ENCODE measurements at places on chromosomes 2 and 18.
A peak's percentile ranks its signal among the peaks of the same experiment; 100 is the strongest.

- no peak for DNase-seq
Measured at GRCh38 chr2:193253014-193253530, 1058.3 kb upstream of the TMEFF2 start.

DNA sequence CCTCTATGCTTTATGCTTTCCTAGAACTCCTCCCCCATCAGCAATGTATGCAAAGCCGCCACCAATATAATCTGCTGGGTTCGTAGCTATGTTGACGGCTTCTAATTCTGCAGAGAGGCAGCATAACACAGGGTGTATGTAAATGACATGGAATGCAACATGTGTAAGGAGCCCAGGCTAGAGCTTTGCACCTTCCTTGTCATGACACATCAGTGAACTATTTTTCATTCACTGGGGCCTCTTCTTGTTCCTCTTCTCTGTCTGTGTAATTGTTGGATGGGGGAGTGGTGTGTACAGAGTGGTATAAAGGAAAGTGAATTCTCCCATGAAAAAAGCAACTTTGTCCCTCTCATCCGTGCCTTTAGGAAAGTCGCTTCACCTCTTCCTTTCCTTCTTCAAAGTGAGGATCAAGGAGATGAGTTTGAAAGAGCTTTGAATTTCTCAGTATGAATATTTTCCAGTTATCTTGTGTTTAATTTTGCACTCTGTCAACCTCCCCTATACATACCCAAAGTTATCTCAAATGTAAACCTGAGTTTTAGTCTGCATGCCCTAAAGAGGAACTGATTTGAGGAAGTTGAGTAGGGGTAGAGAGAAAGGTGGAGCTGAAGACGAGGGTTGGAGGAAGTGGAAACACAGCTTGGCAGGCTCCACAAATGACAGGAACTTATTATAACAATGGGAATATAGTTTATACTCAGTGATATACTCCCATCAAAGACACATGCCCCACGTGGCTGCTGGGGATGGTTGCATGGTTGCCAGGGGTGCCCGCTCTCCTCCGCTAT lies 74.9 kb upstream of the ARL4C start:
- peak; percentile 35 for DNase-seq

DNA sequence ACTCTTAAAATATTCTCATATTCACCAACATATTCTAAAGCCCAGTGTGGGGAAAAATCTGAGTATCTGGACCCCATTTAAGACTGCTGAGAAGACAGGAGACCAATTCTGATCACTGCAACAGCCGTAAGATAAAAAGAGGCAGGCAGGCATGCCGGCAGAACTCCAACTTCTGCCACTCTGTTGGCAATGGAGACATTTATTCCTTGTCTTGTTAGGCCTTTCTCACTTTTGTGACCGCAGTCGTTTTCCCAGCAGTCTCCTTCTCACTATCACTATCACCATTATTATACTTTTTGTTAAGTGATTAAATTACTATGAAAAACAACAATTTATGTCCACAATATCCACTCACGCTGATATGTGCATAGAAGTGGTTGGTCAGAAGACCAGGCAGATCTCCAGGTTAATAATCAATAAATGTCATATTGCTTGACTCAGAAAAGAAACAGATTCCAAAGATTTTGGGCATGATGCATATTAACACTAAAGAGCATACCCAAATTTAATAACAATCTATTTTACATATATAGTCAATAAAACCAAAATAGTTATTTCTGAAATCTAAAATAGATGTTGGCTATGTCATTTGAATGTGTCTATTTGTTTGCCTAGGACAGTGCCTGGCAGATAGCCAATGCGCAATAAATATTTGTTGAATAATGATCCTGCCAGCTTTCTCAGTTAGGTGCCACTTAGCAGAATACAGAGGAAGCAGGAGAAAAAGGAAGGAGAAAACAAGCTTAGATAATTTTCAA lies 38.2 kb downstream of the SESTD1 start:
- DNase-seq: no peak

- DNase-seq: no peak
Measured at GRCh38 chr2:16855183-16855582, 189.5 kb upstream of the CYRIA start.

GRCh38 chr2:43278564-43279220 lies 52.3 kb upstream of the ZFP36L2 start:
- no peak for DNase-seq

- no peak for DNase-seq
Measured at GRCh38 chr18:42734520-42734919, 381.0 kb downstream of the RIT2 start.

Measured in AML-193 (cell line).